ENCODE measurements at places on chromosomes 5 and 9.
A peak's percentile ranks its signal among the peaks of the same experiment; 100 is the strongest.

- DNase-seq, result peak; percentile 54
Measured at GRCh38 chr9:68678430-68678829, 26.6 kb upstream of the PIP5K1B start.

GRCh38 chr5:181084621-181085195 lies 44.6 kb downstream of the BTNL9 start:
- no peak for DNase-seq

- peak; percentile 60 for DNase-seq
Measured at GRCh38 chr5:157312492-157312891, 46.6 kb downstream of the CYFIP2 start.

DNA sequence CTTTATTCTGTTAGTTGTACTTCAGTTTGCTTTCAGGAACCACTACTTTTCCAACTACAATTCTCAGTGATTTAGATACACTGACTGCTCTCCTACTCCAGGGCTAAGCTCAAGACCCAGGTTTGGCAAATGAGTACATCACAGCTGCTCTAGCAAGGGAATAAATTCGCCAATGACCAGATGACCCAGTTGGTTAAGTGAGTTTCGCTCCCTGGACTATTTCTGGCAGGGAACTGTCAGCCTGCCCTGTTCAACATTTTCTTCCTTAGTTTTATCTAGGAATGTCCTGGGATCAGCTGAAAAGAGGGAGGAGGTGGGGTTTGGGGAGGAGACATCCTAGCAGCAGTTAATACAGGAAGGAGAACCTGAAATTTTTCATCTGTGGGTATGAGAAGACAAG lies 6.4 kb upstream of the STARD4 start:
- DNase-seq, result no peak

- no peak for DNase-seq
Measured at GRCh38 chr9:108655818-108656217, 200.0 kb downstream of the ACTL7B start.

- DNase-seq, result peak; percentile 37
Measured at GRCh38 chr5:125348221-125348692, 601.8 kb upstream of the ZNF608 start.

DNA sequence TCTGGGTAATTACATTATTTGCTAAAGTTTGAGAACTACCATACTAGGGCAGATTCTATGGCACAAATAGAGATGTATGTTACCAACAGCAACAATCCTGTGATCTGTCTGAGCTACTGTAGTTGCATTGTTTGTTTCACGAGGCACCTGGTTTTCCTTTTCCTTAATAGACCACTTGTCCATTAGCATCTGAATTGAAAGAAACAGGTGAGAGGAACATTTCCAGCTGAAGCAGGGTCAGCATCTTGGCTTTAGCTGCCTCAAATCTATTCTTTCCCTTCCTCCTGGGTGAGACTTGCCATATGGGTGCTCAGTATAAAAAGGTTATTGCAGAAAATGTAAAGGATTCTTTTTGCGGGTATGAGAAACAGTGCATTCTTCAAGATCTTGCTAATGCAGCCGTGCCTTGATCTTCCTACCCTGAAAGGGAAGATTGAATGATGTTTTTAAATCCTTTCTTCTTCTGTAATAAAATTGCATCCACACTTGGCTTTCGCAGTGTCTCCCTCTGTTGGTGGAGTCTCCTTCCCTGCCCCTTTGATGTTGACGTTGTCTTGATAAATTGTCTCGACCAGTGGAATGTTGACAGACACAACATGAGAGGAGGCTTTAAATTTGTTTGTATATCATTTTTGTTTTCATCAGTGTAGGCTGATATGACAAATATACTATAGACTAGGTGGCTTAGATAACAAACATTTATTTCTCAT lies 118.0 kb upstream of the BRINP1 start:
- DNase-seq, result no peak

DNA sequence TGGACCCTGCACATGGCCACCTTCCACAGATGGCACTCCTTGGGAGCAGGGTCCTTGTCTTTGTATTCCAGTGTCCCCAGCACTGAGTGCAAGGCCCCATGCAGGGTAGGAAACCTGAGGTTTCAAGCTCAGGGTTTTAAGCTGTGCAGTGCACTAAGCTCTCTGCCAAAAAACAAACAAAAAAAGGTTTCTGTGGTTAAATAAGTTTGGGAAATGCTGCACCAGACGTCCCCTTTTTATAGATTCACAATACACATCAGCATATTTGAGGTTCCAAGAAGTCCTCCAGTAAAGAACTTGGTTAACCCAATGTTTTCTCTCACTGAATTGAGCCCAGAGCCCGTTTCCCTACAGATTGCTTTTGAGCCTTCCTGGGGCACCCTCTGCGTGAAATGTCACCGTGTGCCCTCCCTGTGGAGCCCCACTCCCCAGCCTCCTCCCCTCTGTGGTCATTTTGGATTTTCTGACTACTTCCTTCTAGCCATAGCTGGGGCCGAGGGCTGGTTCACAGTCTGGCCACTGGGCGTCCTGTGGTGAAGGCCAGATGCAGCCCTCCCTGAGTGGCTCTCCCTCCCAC lies 17.1 kb downstream of the DELE1 start:
- no peak for DNase-seq

- peak; percentile 50 for DNase-seq
Measured at GRCh38 chr5:174920906-174921550, 196.6 kb downstream of the MSX2 start.

GRCh38 chr5:124206540-124206939 lies 539.9 kb downstream of the ZNF608 start:
- DNase-seq, result no peak

DNA sequence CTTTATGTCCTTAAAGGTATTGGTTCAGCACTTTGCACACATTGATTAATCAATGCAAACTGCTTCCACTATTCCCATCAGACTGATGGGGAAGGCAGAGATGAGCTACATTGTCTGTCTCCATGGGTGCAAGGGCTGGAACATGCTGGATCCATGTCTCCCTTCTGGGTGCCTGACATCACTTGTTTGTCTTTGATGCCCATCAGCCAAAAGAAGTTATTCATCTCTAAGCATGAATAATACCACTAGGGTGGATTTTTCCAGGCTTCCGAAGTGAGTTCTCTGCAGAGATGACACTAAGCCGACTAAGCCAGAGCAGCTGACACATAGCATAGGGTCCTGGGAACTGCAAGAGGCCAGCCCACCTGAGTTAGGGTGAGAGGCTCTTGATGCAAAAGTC lies 8.7 kb downstream of the FGF1 start:
- DNase-seq, result no peak
